ENCODE measurements at places on chromosomes 7 and 10. TPM values are rescaled to one million over a fixed set of nuclear protein-coding genes. Genes with fewer than 3 reads are reported as not detected.

Gene LLCFC1
- 1.3 TPM for polyA plus RNA-seq

Gene SPDYE2B
- polyA plus RNA-seq, result 0.90 TPM

- no peak for DNase-seq
These were observed 789.0 kb downstream of the PHTF2 start for GRCh38 chr7:78587443-78588044.

GRCh38 chr7:114481999-114482398 is 67.4 kb downstream of the FOXP2 start:
- DNase-seq, result no peak

DNA sequence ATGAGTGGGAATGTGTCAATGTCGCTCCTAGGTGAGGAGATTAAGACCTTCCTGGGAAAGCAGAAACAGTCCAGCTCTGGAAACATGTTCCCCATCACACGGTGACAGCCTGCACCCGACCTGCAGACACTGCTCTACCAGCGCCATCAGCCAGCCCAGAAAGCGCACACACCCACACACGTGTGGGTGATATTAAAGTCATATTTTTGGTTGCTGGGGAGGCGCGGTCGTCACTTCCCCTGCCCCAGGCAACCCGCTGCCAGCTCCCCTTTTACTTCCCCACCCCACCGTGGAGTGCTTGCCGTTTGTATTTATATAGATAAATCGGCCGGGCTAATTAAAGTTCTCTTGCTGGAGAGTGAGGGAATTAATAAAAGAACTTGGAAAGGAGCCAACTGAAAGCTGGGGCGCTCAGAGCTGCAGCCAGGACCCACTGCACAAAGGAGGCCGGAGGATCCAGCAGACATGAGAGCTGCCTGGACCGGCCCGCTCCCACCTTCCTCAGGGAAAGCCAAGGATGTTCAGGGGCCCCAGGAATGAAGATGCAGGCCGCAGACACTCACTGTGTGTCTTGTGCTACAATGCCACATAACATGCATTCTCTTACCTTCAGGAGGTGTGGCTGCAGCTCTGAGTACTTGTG is 145.2 kb upstream of the UNC5B start:
- no peak for DNase-seq

DNA sequence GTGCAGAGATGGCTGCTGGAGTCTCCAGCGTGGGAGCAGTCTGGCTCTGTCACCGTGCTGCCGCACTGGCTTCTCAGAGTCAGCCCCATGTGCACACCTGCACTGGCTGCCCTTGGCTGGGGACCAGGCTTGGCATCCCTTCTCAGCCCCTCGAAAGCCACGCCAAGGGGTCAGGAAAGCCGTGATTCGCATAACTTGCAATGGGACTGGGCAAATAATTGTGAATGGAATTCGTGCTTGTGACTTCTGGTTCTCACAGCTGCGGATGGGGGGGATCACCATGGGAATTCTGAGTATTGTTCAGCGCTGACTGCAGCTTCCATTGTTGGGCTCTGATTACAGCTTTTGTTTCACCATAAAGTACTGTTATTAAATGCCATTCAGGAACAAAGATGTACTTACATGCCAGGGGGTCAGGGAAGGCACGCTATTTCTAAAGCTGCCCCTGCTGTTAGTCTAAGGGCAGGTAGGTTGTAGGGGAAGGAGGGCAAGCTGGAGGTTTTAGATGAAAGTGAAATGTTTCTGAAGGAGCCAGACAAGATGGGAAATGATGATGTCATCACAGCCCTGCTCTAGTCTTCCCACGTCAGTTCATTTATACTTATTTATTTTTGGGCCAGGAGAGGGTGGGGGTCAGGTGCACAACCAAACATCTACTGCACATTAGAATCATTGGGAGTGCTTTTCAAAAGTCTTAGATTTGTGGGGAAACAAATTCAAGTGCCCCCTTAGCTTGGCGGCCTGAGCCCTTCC is 5.8 kb upstream of the PLEKHA1 start:
- no peak for DNase-seq

Data from left renal cortex interstitium (tissue), 4 donors.